Glutamatergic neuron (in vitro differentiated cells): ENCODE measurements at places on chromosomes 6 and 20.

DNA sequence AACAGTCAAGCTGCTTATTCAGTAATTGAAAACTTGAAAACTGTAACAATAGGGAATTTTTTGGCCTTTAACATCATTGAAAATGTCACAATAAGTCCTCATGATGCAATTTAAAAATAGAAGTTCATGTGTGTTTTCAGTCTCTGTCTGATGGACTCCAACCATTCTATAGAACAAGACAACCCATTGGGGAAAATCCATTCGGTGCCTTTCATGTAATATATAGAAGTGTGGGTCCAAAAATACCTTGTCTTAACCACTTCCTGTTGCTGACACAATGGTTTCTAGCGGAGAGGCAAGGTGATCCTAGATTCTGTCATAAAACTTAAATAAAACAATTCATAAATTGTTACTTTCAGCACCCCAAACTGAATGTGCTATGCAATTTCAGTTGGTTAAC lies 1131.3 kb upstream of the MAP3K7 start:
- no peak for DNase-seq

GRCh38 chr6:129497481-129498441 lies 212.2 kb downstream of the ARHGAP18 start:
- no peak for DNase-seq

DNA sequence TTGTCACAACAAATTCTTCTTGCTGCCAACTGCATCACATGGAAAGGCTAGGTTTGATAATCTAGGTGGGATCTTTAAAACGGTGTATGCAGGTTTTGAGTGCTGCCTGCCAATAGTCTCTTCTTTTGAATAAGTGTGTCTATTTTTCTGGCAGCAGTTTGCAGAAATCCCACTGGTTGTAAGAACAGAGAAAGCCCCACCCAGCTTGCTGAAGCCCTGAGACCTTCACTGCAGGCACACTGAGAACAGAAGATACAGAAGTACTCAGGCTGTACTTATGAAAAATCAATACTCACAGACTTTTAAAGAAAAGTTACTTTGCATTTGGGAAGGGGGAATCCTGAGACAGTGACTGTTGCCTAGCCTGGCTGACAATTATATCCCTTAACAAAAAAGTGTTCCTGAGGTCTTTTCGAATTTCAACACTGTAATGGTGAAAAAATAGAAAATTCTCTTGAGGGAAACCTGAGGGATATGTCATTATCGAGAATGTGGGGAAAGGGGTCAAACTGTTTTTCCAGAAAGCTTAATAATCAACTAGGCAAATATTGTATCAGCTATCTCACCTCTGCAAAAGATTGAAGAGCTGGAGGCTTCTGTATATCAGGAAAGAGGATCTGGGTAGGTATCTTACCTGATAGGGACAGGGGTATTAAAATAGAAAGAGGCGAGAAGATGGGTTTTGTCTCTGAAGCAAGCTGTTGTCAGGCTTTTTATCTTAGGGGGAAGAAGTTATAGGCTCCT lies 199.9 kb downstream of the LRFN2 start:
- no peak for DNase-seq

GRCh38 chr6:131775886-131776285 lies 31.9 kb upstream of the ENPP1 start:
- no peak for DNase-seq

DNA sequence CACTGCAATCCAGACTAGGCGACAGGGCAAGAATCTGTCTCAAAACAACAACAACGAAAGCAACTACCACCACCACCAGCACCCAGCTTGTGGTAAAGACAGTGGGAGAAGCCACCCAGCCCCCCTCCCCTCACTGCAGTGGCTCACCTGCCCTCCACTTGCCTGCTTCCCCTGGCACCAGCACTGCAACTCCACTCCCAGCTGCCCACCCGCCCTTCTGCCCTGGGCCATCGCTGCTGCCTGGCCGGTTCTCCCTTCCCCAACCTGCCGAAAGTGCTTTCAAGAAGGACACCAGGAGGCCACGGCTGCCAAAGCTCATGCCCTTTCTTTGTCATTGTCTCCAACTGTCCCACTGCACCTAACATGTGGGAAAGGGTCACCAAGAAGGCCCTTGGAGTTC lies 94.7 kb upstream of the AGPAT4 start:
- no peak for DNase-seq

GRCh38 chr6:170575250-170575649 lies 9.2 kb downstream of the PDCD2 start:
- no peak for DNase-seq

DNA sequence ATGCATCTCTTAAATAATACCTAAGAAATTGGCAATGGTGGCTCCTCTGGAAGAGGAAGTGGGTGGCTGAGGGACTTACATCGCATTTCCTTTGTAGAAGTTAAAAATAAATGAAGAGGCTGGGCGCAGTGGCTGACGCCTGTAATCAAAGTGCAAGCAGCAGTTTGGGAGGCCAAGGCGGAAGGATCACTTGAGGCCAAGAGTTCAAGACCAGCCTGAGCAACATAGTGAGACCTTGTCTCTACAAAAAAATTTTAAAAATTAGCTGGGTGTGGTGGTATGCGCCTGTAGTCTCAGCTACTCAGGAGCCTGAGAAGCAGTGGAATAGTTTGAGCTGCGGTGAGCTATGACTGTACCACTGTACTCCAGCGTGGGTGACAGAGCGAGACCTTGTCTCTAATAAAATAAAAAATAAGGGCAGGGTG lies 12.2 kb upstream of the NCOA3 start:
- DNase-seq: no peak

DNA sequence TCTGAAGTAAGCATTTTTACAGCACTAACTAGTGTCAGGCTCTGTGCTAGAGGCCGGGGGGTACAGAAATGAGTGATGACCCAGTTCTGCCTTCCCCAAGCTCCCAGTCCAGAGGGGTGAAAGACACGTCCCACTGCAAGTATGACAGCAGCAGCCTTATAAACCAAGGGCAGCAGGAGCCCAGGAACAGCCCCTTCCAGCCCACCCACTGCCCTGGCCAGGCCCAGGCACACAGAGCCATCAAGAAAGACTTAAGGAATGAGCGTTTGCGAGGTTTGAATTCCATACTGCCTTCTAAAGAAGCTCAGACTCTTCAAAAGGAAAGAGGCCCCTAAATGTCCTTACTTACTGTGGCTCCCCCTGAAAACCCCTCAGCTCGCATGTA lies 10.0 kb downstream of the TRERF1 start:
- no peak for DNase-seq

GRCh38 chr6:149026530-149026942 lies 279.7 kb downstream of the UST start:
- peak; percentile 46 for DNase-seq
